ENCODE measurements at places on chromosomes 16 and 17.

DNA sequence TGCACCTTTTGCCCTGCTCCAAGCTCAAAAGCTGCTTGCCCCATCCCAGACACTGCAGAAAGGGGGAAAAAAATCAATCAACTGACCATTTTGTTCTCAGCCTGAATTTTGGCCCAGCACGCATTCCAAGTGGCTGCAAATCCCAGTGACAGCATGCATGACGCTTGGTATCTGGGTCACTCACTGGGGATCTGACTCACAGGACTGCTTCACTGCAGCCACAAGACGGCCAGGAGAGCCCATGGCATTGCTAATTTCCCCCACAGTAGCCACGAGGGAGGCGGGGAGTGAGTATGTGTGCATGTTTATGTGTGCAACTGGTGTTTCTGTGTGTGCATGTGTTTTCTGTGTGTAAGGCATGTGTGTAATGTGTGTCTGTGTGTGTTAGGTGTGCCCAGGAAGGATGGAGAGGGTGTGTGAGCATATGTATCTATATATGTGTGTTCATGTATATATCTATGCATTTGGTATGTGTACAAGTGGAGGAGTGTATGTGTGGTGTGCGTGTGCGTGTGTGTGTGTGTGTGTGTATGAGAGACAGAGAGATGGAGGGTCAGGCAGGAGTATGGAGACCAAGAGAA is 33.8 kb downstream of the SDK2 start:
- no peak for DNase-seq

- no peak for DNase-seq
Measured at GRCh38 chr16:17177959-17178905, 292.5 kb downstream of the XYLT1 start.

- no peak for DNase-seq
Measured at GRCh38 chr16:75413951-75414350, 19.4 kb downstream of the CFDP1 start.

DNA sequence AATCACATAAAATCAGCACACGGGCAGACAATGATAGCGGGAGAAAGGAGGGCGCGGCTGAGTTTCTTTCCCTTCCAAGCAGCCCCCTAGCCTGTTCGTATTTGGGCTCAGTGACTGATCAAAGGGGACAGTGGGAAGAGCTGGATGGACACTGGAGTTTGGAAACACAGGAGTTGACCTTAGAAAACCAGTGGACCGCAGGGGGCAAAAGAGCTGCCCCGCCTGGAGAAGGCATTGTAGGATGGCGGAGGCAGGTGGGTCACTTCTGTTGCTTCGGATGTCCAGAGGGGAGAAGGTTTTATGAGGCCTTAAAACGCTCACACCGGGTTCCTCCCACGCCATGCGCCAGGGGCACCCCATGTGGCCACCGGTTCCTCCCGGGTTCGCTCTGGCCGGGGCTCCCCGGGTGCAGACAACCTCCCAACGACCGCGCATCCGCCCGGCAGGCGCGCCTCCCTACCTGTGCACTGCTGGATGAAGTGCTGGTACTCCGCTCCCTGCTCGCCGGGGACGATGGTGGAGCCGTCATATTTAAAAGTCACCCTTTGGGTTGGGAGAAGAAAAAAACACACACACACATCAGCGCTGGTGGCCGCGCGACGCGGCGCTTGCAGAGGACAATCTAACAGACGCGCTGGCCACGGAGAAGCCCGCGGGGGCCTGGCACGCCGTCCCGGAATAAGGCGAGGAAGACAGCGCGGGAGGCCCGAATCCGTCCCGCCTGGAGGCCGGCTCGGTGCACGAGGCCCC is 662 bp downstream of the COTL1 start:
- DNase-seq: no peak

GRCh38 chr16:79415983-79416640 is 184.4 kb downstream of the MAF start:
- DNase-seq: no peak

GRCh38 chr17:8426094-8426720 is 9.5 kb upstream of the NDEL1 start:
- no peak for DNase-seq

GRCh38 chr16:72645538-72645937 is 402.4 kb downstream of the ZFHX3 start:
- no peak for DNase-seq

DNA sequence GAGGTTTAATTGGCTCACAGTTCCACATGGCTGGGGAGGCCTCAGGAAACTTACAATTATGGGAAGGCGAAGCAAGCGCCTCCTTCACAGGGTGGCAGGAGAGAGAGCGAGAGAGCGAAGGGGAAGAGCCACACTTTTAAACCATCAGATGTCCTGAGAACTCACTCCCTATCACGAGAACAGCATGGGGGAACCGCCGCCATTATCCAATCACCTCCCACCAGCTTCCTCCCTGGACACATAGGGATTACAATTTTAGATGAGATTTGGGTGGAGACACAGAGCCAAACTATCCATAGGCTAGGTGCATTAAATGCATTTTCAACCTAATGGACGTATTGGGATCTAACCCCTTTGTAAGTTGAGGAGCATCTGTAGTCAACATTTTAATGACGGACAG is 4.9 kb upstream of the ANKRD40 start:
- DNase-seq: no peak

DNA sequence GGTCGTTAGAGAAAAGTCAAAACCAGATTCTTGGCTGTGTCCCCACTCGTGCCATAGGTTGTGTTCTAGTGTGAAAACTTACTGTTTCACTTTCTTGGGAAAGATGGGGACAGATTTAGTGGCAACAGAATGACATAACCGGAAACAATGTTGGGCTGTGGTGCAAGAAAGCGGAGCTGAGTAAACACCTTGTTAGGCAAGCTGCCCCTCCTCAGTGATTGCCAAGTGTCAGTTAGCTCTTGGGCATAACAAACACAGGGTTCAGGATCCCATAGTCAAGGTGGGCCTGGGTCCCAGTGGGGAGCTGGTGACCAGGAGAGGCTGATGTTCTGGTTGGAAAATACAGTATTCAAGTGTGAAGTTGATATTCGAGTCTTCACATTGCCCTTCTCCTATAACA is 15.4 kb downstream of the UBN1 start:
- no peak for DNase-seq

- no peak for DNase-seq
Measured at GRCh38 chr16:11099672-11100205, 155.4 kb downstream of the CLEC16A start.

DNA sequence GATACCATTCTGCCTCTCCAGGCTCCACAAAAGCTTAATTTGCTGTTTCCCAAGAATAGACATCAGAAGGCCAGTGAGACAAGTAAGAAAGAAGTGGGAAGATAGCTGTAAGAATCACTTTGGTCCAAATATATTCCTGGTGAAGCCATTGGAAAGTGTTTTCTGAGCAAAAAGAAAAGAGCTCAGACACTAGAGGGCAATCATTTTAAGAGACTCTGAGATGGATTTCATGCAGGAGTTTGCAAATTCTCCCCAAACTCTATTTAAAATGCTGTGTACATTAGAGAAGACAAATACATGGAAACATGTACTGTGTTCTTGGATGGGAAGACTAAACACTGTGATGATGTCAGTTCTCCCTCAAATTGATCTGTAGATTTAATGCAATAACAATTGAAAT is 8.0 kb upstream of the SLC6A2 start:
- no peak for DNase-seq

DNA sequence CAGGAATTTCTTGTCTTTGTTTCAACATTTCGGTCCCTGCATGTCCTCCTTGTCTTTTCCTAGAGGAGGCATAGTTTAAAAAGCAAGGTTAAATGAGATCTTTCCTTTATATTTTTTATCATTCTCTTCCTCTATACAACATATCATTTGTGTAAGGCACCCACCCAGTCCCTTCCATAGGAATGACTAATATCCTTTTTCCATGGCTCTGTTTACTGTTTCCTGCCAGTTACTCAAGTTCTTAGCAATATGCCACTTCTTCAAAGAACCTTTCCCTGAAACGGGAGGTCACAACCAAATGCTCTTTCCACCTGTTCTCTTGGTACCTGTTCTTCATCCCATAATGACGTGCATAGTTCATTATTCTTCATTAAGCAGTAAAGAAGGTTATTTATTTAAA is 1237.1 kb upstream of the GOT2 start:
- DNase-seq: no peak

GRCh38 chr16:84862804-84863480 is 43.2 kb downstream of the CRISPLD2 start:
- DNase-seq: no peak

DNA sequence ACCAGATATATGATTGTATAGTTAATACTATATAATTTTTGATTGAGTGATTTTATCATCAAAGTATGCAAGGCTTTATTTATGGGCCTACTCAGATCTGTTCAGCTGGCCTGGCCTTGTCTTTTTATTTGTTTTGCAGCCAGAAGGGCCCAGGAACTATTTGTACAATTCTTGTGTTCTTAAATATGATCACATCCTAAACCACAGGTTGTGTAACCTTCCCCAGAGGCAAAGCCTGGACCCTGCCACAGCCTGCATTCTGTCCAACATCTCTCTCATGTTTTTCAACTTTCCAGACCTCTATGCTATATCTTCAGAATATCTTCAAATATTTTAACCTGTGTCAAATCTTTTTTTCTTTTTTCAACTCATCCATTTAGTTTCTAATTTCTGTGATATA is 410.4 kb upstream of the MON1B start:
- DNase-seq: no peak

DNA sequence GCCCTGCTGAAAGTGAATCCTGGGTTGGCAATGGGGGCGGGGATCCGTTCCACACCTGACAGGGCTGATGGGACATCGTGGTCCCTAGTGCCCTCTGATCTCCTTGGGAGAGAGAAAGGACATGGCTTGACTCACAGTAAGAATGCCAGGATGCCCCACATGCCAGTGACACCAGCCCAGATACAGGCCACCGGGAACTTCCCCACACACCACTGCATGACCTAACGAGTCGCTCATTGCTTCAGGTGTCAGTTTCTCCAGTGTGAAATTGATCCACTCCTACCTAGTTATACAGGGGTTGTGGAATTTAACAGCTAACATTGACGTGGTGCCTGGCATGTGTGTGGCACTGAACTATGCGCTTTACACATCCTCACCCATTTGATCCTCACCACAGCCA is 7.5 kb downstream of the CD300LG start:
- DNase-seq: no peak

DNA sequence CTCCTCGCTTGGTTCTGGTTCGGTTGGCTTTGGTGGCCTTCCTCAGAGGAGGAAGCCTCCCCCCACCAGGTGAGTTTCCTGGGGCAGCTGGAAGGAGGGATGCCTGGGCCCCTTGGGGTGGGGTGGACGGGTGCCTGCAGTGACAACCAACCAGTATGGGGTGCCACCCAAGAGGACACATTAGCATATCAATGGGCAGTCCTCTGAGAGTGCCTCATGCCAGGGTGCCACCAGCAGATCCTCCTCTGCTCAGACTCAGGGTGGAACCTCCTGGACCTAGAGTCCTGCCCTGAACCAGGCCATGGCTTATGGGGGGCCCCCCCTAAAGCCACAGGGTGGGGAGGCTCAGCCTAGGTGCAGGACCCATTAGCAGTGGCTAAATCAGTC is 2.7 kb downstream of the PPP1R1B start:
- DNase-seq: no peak

GRCh38 chr17:36870720-36870999 is 66.6 kb upstream of the LHX1 start:
- DNase-seq: no peak

DNA sequence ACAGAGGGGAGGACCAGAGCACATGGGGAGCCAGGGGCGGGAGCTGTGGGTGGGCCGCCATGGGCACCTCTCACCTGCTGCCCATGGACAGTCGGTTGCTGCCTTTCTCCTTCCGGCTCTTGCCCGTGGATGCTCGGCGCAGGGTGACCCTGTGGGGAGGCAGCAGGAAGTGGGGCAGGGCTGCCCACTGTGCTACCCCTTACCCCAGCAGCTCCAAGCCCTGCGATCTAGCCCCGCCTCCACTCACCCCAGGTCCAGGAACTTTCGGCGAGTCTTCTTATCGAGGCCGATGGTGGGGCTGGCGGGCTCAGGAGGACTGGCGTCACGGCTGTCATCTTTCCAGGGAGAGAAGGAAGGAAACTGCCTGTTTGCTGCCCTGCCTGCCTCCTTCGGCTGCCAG is 14.2 kb downstream of the SAMD14 start:
- no peak for DNase-seq

DNA sequence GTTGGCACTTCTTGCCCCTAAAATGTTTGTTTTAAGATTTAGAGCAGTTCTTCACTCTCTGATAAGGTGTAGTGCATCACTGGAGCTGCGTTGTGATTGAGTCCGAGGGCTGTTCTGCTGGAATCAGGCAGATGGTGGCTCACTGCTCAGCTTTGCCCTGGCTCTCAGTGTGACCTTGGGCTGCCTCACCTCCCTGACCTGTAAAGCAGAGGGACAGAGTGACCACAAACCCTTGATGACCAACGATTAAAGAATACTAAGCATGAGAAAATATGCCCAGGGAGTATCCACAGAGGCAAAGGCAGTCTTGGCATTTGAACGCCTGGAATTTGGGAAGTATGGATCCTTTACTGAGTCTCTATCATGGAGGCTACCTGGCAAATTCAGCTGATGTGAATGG is 18.1 kb downstream of the CMIP start:
- DNase-seq: no peak

GRCh38 chr17:75922963-75923874 is 17.6 kb downstream of the FBF1 start:
- DNase-seq: no peak

DNA sequence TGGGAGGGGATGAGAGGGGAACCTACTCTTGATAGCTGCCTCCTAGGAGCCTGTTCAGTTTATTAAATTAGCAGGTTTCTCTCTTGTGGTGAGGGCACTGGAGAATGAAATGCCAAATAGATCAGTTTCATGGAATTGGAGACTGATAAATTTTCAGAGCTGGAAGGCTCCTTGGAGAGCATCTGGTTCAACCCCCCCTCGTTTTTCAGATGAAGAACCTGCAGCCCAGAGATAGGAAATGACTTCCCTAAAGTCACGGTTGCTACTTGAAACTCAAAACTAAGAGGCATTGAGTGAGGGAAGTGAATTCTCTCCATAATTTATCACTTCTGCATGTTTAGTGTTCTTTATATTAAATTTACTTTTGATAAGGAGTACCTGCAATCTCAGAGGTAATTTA is 366.0 kb upstream of the CCL2 start:
- no peak for DNase-seq

DNA sequence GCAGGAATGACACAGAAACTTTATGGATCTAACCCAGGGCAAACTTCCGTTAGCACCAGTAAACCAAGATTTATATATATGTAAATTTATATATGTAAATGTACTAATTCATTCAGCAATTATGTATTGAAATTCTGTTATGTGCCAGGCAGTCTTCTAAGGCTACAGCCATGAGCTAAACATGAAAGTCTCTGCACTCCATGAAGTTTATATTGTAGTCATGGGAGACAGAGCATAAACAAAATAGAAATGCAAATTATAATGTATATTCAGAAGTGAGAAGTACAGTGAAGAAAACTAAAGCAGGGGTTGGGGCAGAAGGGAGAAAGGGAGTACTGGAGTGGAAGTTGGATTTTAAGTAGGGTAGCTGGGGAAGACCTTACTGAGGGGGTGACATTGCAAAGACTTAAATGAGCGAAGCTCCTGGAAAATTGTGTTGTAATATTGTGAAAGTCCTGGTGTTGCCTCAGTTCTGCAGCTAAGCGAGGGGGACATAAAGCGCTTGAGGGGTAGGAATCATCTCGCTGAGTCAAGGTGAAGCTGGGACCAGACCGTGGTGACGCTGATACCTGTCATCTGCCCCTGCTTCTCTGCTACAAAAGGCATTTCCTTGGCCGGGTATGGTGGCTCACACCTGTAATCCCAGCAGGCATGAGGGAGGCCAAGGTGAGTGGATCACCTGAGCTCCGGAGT is 64.8 kb downstream of the YPEL2 start:
- no peak for DNase-seq

GRCh38 chr17:5464717-5465507 is 3.9 kb downstream of the DHX33 start:
- DNase-seq: no peak

GRCh38 chr16:72226136-72226535 is 54.2 kb upstream of the PMFBP1 start:
- no peak for DNase-seq
